ENCODE measurements at places on chromosomes 1 and 21.
A peak's percentile ranks its signal among the peaks of the same experiment; 100 is the strongest.

DNA sequence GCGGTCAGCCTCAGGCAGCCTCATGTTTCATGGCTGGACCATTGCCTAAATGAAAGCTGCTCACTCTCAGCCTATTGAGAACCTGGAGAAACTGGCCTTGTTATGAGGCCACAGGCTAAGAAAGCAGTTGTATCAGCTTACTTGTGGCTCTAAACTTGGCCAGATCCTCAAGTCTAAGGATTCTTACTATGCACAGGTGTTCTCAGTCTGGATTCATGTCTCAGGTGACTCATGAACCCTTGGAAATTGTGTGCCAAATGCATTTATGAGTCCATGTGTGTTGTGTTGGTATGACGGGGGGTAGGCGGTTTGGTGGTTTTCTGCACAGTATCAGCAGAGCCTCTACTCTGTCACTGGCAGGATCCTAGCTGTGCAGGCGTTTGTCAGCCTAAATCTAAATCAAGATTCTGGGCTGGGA is 90.4 kb downstream of the ROR1 start:
- DNase-seq: no peak

GRCh38 chr1:242824435-242824834 is 299.9 kb upstream of the PLD5 start:
- no peak for DNase-seq

DNA sequence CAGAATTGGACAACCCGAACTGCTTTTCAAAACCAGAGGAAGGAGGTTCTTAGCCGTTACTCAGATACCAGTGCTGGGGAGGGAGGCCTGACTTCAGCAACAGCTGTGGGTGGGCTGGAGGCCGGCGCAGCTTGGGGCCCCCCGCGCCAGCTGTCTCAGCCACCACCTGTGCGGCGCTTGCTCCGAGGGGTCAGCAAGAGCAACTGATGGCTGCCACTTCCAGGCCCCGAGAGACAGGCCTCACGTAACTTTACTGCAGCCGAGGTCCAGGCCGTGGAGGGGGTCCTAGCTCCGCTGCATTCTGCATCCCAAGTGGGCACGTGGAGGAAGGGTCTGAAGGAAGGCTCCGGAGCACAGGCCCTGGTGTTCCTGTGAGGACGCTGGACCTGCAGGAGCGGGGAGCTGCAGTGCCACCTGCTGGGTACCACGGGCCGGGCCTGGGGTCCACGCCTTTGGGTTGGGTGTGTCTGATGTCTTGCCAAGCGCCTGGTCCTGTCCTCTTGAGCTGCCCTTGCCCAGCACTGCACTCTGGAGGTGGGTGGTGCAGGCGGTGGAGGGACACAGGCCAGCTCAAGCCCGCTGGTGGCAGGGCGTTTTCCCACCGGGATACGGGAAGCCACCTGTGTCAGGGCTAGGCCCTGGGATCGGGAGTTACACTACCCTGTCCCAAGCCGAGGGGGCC is 9.8 kb downstream of the THAP3 start:
- DNase-seq: no peak

- no peak for DNase-seq
These were observed 3.4 kb downstream of the COL18A1 start for GRCh38 chr21:45408271-45408791.

DNA sequence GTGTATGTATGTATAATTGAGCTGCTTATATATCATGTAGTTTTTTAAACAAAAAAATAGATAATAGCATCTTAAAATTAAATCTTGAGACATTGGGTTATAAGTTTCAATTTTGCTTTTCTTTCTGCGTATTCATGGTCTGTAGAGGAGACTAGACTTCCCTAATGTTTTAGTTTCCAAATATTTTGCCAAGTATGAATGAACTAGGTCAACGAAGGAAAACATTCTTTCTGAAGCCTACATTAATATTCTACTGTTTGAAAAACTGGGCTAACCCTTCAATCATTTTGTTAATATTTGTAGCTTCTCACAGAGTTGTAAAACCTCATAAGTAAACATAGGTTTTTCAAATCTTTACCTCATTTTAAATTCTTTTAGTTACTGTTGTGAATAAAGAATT is 592.7 kb downstream of the USP25 start:
- no peak for DNase-seq

DNA sequence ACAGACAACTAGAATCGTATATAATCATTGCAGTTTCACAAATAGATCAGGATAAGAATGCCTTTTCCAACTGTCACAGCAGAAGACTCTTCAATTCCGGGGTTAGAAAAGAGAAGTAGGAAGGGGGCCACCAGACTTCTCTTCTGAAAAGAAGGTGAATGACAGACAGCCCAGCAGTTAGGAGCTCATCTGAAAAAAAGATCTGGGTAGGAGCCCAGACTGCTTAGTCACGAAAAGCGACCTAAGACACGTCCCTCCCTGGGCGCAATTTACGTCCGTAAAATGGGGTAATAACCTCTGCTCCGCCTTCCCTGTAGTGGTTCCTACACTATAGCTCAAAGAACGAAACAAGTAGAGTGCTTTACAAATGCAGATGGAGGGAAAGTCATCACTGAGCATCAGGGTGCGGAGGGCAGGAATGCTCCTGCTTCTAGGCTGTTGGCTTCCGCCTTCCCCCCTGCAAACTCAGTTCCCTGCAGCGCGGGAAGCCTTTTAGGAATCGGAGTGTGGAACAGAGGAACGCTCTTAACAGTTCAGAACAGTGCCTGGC is 582 bp downstream of the ORC1 start:
- peak; percentile 34 for DNase-seq

GRCh38 chr1:184974056-184974836 is at the start of gene NIBAN1:
TSS of gene NIBAN1 (minus strand) at chr1:184974508. CDS start at chr1:184974356, 152 bp downstream.
- DNase-seq: peak; percentile 72

GRCh38 chr1:32353431-32353830 is 8.9 kb downstream of the FAM229A start:
- no peak for DNase-seq

GRCh38 chr1:25563330-25564215 is 20.2 kb downstream of the LDLRAP1 start:
- DNase-seq: no peak

GRCh38 chr1:206734499-206735142 is 36.0 kb upstream of the IL19 start:
- peak; percentile 85 for DNase-seq

- DNase-seq: no peak
These were observed 7.8 kb upstream of the HEYL start for GRCh38 chr1:39647247-39647646.

DNA sequence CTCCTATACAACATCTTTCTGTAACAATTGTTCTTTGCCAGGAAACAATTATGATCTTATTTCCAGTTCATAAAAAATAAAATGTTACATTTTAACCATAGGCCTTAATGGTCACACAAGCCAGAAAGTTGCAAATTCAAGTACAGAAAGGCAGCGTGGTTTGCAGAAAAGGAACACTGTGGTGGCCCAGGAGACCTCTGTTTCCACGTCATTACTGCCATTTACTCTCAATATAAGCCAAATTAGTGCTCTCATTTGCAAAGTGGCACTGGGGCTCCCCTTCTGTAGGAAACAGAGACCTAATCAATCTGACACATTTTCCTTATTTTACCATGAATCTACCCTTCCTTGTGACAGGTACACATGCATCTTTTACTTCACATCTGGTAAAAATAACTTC is 79.3 kb upstream of the TLR5 start:
- no peak for DNase-seq

DNA sequence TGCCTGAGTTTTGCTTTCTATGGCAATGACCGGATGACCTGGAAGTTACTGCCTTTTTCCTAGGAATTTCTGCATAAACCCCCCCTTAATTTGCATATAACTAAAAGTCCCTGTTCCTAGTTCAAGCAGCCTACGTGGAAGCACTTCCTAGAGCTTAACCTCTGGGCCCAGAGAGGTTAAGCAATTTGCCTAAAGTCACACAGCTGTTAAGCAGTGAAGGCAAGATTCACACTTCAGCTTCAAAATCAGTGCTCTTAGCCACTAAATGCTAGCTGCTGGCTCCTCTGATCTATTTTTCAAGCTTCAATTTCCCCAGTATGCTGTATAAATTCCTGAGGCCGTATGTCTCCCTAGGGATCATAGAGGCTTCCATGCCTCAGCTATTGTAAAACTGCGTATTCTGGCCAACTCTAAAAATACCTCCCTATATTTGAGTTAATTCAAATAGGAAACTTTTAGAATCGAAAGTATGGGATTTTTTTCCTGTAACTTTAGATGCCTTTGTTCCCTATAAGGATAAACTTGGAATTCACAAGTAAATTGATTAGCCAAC is 53.1 kb upstream of the CD5L start:
- DNase-seq: no peak

DNA sequence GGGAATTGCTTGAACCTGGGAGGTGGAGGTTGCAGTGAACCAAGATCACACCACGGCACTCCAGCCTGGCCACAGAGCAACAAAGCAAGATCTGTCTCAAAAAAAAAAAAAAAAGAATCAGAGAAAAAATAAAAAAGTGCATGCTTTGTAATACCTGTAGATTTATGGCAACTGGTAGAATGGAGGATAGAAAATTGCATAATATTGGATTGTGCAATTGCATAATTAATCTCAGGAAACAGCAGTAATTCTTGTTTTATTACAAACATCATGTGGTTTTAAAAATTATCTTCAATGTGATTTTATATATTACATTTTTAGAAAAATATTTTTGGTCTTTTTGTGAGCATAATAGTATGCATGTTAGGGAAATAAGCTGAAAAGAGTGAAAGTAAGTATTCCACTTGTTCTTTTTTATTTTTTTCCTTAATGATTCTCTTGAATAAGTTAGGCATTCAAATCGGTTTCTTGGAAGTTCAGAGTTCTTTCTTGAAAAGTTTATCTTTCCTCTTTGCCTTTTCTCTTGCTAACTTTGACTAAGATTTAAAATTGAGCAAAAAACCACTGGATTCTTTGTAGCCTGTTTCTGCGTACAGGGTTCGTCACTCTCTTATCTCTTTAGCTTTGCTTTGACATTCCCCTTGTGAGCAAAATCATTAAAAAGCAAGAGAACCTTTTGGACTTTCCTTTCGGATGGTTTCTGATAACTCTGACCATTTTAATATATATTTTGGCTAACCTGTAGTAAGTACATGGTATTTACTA is 127.5 kb upstream of the ADAMTS5 start:
- no peak for DNase-seq

DNA sequence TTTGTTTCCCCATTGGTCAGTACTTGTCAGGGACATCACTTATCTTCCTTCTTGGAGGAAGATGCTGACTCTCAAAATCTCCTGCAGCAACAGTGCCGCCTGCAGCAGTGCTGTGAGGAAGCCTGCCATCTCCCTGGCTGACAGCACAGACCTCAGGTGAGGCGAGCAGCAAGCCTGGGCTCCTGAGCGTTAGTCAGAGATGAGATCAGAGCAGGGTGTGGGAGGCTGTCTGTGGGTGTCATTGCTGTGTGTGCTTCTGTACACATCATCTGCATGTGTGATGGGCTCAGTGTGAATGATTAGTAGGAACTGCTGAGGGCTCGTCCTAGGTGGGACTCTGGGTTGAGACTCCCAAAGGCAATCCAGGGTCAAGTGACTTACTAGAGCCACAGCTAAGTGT is 6.1 kb downstream of the STRIP1 start:
- DNase-seq: no peak

DNA sequence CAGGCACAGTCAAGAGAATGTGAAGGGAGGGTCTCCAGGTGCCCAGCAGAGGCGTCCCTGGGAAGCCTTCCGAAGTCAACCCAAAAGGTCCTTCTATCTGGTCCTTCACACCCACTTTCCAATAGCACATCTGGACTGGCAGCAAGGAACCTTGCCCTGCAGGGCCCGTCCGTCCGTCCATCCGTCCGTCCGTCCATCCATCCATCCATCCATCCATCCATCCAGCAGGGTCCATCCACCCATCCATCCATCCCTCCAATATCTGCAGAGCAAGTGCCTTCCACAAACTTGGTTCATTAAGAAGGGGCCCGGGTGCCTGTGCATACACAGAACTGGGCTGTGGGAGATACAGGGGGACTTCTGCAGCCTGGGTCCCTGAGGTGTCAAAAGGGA is 31.6 kb downstream of the SLC45A1 start:
- no peak for DNase-seq

- no peak for DNase-seq
These were observed 18.4 kb downstream of the MATN1 start for GRCh38 chr1:30704765-30705509.

GRCh38 chr21:46227811-46228344 is 696 bp downstream of the LSS start:
- no peak for DNase-seq

- DNase-seq: no peak
These were observed 21.1 kb downstream of the CD53 start for GRCh38 chr1:110893908-110894490.

GRCh38 chr1:171748651-171749050 is 6.8 kb upstream of the VAMP4 start:
- no peak for DNase-seq

Data from T-helper 17 cell (primary cell).